ENCODE measurements at places on chromosomes 5 and 9.

- no peak for DNase-seq
Measured at GRCh38 chr5:122507581-122507980, 195.5 kb downstream of the SNCAIP start.

DNA sequence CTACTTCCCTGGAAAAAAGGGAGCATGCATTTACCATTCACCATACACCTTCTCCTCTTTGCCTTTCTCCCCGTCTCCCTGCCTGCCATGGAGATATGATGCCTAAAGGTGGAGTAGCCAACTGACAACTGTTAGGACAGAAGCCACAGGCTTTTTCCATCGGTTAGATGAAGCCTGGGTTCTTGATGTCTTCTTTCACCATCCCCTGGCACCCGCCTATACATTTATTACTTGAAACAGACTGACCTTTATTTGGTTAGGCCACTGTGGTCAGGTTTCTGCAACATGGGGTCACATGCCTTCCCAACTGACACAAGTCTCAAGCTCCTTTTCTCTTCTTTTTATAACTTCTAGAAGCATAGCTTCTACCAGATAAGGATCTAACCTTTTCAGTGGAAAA lies 7.1 kb downstream of the LCP2 start:
- DNase-seq: no peak

GRCh38 chr9:70569791-70570190 lies 155.3 kb upstream of the KLF9 start:
- no peak for DNase-seq

- DNase-seq: no peak
Measured at GRCh38 chr5:78576376-78576775, 72.2 kb downstream of the LHFPL2 start.

- no peak for DNase-seq
Measured at GRCh38 chr5:78765116-78765515, 116.5 kb upstream of the LHFPL2 start.

DNA sequence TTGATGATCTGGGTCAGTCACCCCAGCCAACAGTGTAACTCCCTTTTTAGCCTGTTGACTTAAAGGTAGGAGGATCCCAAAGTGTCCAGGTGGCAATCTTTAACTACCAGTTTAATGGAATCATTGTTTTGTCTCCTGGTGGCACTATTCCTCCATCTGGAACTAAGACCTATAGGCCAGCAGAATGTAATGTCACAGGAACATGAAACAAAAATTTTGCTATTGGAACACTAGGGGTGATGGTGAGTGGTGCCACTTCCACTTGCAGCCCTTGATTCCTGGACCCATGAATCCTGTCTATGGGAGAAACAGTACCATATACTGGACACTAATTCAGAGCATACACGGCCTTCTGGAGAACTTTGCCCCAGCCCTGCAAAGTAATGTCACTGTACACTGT lies 219.5 kb upstream of the RASA1 start:
- no peak for DNase-seq

GRCh38 chr9:79357616-79358015 lies 214.1 kb upstream of the TLE4 start:
- no peak for DNase-seq
